SW 1271 (cell line): ENCODE measurements at places on chromosomes 1 and 21.

- no peak for DNase-seq
Observed at GRCh38 chr1:83077411-83077810, 921.5 kb downstream of the TTLL7 start.

GRCh38 chr1:24231701-24232100 lies 44.6 kb upstream of the IFNLR1 start:
- DNase-seq, result no peak

GRCh38 chr1:7710859-7711258 lies 60.2 kb upstream of the VAMP3 start:
- DNase-seq, result no peak

- no peak for DNase-seq
Observed at GRCh38 chr21:34202553-34203372, 129.4 kb downstream of the MRPS6 start.

DNA sequence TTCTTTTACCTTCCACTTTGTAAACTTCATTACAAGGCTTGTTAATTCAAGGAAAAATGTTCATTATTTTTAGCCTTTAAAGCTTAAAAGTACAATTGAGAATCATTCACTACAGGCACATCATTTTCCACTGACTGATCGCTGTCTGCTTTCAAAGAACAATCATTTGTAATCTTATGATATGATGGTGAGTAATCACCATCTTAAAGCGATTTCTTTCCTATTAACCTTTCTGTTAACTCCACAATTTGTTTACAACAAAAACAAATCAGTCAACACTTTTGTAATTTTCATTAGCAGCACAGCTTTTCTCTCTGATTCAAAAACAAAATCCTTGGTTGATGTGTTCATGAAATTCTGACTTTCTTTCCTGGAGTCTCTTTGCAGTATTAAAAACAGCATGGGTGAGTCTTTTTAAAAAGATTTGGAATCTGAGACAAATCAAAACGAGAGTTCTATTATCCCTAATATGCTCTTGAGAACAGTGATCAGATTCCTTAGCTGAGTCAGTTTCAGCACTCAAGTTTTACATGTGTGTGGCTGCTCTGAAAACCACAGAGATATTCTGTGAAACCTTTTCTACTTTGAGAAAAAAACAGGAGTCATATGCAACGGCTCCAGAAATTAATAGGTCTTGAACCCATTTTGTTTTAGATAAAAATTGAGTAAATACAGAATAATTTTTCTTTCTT lies 145.8 kb upstream of the TMPRSS15 start:
- DNase-seq, result no peak

DNA sequence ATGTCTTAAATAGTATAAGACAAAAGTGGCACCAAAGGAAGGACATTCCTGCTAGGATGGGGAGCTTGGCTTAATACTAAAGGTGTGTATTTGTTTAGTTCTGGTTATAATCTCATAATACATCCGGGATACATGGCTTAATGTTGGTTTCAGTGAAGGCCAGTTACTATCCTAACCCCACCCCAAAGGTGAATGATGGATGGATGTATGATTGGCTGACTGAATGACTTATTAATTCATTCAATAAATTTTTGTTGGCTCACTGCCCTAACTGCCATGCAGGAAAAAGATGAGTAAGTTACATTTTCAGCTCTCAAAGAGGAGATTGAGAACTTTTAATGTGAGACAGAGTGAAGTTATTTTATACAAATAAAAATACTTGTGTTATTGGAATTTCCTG lies 52.2 kb downstream of the PHACTR4 start:
- DNase-seq, result no peak

GRCh38 chr1:67314696-67315095 lies 7.0 kb downstream of the IL12RB2 start:
- DNase-seq, result no peak

- no peak for DNase-seq
Observed at GRCh38 chr1:247298701-247299100, 33.0 kb downstream of the ZNF496 start.

- no peak for DNase-seq
Observed at GRCh38 chr1:13917607-13918006, 217.6 kb downstream of the PRDM2 start.

DNA sequence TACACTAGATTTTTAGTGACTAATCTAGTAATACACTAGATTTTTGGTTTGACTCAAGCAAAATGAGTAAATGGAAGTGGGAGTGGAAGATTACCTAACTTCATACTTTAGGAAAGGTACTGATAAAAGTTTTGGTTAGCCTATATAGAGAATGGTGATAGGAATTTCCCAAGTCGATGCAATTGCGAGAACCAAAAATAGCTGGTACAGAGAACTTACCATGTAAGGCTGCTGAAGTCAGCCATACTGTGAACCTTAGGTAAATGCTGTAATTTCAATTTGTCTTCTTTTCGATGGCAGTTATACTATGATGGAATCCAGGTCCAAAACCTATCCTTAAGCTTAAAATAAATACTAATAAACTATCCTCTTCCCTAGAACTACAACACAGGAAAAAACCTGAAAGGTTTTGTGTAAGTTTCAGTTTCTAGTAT lies 4.6 kb downstream of the PNRC2 start:
- no peak for DNase-seq

- no peak for DNase-seq
Observed at GRCh38 chr1:54001591-54001990, 16.4 kb downstream of the LDLRAD1 start.

- no peak for DNase-seq
Observed at GRCh38 chr1:162185314-162186025, 116.0 kb downstream of the NOS1AP start.

GRCh38 chr1:52346653-52347052 lies 19.4 kb downstream of the CC2D1B start:
- DNase-seq, result no peak

- DNase-seq, result no peak
Observed at GRCh38 chr21:35204850-35205541, 155.9 kb upstream of the RUNX1 start.

DNA sequence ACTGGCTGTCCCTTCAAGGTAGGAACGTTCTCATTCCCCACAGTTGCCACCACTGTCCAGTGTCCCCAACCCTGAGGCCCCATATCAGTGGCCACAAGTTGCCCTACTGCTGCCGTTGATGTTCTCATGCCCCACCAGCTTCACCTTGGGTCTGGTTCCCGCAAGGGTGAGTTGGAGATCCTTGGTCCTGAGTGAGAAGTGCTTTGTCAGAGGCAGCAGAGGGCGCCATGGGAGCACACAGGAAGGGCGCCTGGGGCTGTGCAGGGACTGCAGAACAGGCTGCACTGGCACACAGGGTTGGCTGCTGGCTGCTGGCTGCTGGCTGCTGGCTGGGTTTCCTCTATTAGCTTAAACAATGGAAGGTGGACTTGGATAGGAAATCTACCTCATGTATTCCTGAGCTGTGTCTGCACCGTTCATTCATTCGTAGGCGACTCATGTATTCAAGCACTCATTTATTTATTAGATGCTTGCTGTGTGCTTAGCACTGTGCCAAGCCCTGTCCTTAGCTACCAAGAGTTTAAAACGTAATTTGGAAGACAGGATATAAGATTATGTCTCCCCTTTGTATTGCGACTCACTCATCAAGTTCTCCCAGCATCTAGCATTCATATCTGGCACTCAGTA lies 2.1 kb upstream of the S100A9 start:
- DNase-seq, result peak; percentile 35

- DNase-seq, result no peak
Observed at GRCh38 chr1:15090373-15090772, 63.2 kb upstream of the TMEM51 start.

DNA sequence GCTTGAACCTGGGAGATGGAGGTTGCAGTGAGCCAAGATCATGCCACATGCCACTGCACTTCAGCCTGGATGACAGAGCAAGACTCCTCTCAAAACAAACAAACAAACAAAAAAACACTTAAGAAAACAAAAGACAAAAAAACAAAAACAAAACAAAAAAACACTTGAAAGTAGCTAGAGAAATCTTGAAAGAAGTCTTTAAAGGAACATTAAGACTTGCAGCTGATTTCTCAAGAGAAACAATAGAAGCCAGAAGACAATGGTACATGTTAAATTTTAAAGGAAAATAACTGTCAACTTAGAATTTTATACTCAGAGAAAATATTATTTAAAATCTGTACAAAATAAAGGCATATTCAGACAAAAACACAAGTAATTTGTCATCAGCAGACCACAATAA lies 71.3 kb downstream of the HLX start:
- DNase-seq, result no peak

- no peak for DNase-seq
Observed at GRCh38 chr1:75330624-75331023, 196.4 kb downstream of the LHX8 start.

GRCh38 chr1:17021896-17022295 lies 10.2 kb upstream of the ATP13A2 start:
- DNase-seq, result no peak

- no peak for DNase-seq
Observed at GRCh38 chr1:236568285-236568894, 35.9 kb downstream of the HEATR1 start.

- no peak for DNase-seq
Observed at GRCh38 chr1:103563056-103563455, 8.3 kb upstream of the AMY2B start.

DNA sequence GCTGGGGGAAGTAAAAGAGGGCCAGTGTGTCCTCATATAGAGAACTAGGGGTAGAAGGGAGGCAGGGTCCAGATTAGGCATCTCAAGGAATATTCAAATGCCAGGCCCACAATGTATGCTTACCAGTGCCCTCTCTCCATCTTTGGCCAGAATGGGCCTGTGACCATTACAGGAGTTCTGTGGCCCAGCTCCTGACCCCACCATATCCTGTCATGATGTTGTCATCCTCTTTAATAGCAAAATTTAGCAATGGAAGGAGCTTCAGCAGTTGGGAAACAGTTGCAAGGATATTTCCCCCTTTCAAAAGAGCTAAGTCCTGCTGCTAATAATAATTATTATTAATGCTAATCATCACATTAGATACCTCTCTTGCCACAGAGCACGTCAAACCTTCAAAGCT lies 49.3 kb upstream of the JUN start:
- no peak for DNase-seq

GRCh38 chr1:27568300-27569087 lies 35.5 kb downstream of the AHDC1 start:
- peak; percentile 84 for DNase-seq

DNA sequence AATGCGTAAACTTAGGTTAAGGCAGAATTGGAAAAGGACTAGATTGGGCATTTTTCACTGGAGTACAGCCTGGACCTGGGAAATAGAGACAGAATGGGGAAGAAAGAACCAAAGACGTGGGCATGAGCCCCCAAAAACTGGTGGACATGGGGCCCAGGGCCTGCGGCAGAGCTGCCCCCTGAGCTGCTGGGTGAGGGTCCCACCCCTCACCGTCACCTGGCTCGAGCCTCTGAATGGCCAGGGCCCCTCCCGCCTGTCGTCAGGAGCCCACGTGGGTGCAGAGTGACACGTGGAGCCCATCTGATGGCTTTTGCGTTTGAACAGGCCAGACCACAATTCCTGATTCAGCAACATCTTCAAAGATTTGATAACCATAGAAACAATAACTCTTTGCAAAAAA lies 360.9 kb upstream of the VAMP3 start:
- DNase-seq, result no peak

DNA sequence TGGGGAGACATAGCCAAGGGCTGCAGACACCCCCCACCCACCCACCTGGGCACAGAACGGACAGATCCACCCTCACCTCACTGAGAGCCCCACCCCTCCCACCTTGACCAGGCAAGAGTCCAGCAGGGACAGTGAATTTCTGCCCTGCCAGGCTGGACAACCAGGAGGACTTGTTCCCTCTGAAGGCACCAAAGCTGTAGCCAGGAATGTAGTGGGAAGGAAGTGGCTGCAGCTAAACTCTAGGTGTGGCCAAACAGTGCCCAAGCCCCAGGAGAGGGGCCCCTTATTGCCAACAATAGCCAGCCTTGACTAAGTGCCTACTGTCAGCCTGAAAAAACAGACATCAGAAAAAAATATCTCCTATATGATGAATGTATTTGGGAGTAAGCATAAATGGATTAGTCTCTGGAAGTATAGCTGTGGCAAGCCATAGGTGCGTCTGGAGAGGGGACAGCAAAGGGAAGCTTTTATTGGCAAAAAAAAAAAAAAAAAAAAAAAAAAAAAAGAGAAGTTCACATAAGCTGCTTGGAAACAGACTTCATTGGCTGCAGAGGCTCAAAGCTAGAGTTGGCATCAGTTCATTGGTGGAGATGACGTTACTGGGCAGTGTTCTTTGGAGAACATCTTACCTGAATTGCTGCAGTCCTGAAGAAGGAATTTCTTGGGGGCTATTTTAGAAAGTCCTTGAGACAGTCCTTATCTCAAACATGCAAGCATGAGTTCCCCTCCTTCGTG lies 64.1 kb upstream of the TMEM51 start:
- DNase-seq, result no peak

- DNase-seq, result no peak
Observed at GRCh38 chr1:23625459-23625858, 66.1 kb upstream of the RPL11 start.

DNA sequence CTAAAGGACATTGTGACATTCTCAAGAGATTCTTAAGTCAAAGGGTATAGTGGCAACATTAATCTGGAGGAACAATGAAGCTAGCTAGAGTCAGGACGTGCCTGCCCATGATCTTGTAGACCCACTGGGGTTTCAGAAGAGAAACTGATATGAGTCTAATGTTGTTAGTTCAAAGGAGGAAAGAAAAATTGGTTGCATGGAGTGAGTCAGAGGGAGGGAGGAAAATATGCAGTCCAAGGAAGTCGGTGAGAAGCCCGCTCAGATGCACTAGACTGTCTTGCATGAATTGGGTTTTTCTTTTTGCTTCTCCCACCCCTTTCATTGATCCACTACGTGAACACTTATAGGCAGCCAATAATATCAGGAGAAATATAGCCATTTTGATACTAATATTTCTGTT lies 53.8 kb upstream of the SYT14 start:
- no peak for DNase-seq

DNA sequence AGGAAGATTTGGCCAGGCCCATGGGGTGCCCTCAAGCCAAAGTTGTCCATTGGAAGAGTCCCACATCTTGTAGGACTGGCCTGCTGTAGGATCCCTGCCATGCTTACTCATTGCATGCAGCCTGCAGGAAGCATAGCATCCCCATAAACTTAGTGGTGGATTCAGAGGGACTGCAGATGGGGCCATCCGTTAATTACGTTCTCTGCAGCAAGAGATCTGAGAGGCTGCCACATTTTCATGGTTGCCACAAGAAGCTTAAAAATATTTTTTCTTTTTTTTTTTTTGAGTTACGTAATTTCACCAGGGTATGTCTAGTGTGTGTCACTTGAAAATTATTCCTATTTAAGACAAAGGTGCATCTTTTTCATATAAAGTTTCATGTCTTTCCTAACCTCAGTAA lies 329.7 kb upstream of the USP24 start:
- DNase-seq, result no peak

DNA sequence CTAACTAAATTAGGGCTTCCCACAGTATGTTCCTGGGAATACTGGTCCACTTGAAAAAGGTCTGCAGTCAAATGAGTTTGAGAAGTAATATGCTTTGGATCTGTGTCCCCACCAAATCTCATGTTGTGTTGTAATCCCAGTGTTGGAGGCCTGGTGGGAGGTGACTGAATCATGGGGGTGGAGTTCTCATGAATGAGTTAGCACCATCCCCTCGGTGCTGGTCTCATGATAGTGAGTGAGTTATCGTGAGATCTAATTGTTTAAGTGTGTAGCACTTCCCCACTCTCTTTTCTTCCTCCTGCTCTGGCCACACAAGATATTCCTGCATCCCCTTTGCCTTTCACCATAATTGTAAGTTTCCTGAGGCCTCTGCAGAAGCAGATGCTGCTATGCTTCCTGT lies 16.9 kb upstream of the DMRTB1 start:
- no peak for DNase-seq
